ENCODE measurements at places on chromosomes 12 and 14.

DNA sequence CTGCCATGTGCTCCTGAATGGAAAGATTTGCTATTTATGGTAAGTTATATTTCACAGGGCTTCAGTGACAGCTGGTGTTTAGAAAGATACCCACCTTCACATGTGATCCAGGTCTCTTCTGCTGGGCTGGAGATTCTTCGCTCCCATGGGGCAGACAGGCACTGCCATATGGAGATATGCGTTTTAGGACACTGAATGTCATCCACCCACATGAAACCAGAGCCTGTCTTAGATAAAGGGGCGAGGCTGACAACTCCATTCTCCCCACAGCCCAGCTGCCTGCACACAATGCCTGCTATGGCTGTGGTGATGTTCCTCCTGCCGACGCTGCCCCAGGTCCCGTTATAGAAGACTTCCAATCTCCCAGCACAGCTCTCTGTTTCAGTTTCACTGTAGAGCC lies 69.4 kb downstream of the ACSM4 start:
- DNase-seq = no peak

DNA sequence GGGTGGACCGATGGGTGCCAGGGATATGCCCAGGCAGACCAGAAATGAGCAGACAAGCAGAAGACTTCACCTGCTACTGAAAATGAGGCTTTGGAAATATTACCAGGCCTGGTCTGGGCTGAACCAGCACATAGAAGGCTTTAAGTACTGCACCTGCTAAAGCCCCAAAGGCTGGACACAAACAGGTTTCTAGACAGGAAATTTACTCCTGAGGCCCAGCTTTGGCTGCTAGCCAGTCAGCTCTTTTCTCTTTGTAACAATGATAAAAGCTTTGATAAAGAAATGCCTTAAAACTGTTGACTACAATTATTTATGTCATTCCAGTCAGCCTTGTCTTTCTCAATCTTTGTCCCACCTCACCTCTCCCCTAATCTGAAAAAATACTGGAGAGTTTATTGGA lies 228.9 kb upstream of the EGLN3 start:
- no peak for DNase-seq

GRCh38 chr12:27008081-27008480 lies 6.1 kb downstream of the TM7SF3 start:
- no peak for DNase-seq

GRCh38 chr14:23306412-23307145 lies at the start of gene BCL2L2:
Gene BCL2L2, plus strand, starts transcription at chr14:23306833. Its CDS starts 935 bp downstream, at chr14:23307768.
- DNase-seq = peak; percentile 91

- no peak for DNase-seq
These were observed 1.4 kb downstream of the KRT5 start for GRCh38 chr12:52518574-52519386.

DNA sequence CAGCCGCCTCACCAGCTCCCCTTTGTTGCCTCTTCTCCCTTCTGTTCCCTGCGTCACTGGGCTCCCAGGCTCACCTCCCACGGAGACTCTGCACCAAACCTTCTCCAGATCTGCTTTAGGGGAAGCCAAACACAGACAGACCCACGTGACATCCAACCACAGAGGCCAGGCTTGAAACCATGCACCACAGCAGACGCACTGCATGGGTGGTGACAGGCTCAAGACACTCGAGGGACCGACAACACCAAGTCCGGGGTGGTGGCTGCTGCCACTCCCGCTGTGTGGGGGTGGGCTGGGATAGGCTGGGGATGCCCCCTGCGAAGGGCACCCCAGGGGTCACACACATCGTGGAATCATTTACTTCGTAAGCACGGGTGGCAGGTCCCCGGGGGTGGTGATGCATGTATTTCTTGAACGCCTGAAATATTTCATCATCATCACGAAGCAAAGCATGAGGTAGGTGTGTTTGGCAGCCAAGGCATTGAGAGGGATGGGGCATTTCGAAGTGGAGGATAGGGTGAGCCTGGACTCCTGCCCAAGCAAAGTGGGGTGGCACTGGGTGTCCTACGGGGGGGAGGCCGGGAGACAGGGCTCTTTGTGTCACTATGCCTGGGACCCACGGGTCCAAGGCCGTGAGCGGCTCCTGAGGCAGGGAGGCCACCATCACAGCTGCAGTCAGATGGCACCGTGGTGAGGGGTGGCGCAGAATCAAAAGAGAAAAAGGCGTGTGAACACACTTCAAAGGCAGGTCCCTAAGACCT lies 66.8 kb upstream of the RFLNA start:
- peak; percentile 35 for DNase-seq

GRCh38 chr14:100037353-100037752 lies 27.9 kb upstream of the EVL start:
- peak; percentile 68 for DNase-seq

GRCh38 chr14:99889268-99889667 lies 96.1 kb downstream of the EML1 start:
- DNase-seq = no peak

- no peak for DNase-seq
These were observed 108.0 kb downstream of the PPM1A start for GRCh38 chr14:60356906-60357550.
